ENCODE measurements at places on chromosomes 2 and 18. TPM values are rescaled to one million over a fixed set of nuclear protein-coding genes. Genes with fewer than 3 reads are reported as not detected.
A peak's percentile ranks its signal among the peaks of the same experiment; 100 is the strongest.

The CROCC2 gene
- total RNA-seq, result under 0.01 TPM

The SLC9A4 gene
- not detected for total RNA-seq

The ST8SIA5 gene
- total RNA-seq, result under 0.01 TPM

The DOK6 gene
- 2.7 TPM for total RNA-seq

The DNAJC5G gene
- not detected for total RNA-seq

The CNDP1 gene
- total RNA-seq, result not detected

The MAP2 gene
- total RNA-seq, result 2.2 TPM

DNA sequence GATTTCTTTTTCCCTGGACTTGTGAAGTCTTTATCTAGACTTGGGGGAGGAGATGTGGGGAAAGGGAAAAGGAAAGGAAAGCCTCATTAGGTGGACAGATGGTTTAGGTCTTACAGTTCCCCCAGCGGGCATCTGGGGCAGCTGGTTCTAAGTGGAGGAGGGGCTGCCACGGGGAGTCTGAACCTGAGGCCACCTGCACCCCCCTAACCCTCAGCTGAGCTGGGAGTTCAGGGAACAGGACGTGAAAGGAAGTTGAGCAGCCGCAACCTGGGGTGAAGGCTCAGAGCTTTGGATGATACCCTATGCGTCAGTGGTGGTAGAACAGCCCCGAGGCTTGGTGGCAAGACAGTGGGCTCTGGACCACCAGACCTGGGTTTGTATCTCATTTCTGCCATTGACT, 26.8 kb downstream of the ITM2C start:
- DNase-seq, result no peak

GRCh38 chr2:242038166-242038927, 168.8 kb downstream of the RTP5 start:
- DNase-seq, result no peak

DNA sequence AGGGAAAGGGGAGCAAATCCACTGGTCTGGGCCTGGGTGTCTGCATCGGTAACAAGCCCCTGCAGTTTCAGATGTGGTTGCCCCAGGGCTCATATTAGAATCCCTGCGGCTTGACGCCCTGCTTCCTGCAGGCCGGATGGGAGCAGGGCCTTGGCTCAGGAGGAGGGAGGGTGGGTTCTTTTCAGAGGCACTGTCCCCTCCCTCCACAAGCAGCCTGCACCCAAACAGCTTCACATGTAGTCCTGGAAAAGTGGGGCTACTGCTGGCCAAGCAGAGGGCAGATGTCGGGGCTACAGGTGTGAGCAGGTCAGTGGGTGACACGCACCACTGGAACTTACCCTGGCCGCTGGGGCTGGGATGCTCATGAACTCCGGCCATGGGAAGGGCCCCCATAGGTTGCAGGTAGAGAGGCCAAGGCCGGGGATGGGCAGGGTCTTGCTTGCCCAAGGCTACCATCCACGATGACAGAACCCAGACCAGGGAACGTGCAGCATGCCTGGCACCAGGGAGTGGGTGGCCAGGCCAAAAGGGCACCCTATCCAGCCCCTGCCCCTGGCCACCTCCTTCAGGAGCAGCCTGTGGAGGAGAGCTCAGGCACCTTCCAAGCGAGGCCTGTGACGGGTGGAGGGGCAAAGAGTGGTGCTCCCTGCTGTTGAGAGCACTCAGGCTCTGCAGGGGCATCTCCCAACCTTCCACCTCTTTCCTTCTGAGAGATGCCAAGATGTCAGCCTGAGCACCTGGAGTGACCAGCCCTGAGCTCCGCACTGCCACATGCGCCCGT, 16.8 kb downstream of the ARID5A start:
- peak; percentile 47 for DNase-seq

DNA sequence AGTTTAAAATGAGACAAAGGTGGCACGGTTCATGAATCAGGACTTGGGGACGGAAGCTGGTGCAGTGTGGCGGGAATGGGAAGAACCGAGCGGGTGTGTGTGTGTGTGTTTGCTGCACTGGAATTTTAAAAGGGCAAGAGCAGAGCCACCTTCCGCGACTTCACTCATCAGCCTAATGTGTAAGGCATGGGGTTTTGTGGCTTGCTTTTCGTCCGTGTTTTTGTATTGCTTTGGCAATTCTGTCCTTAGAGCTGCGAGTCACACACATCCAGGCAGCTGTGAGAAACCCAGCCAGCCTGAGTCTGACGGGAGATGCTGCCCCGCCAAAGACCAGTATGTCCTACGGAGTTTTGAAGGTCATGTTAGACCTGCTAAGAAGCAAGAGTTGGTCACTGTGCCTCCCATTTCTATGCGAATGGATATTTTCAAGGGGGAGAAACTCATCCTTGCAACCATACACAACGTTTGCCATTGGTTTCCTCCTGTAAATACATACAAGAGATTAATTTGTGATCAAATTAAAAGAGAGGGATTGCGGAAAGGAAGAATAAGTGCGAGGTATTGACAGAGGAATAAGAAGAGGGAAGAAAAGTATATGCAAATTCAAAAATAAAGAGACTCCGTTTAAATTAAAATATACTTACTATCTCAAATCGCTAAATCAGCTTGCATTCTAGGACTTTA, 665 bp upstream of the CACNB4 start:
- DNase-seq, result peak; percentile 78

DNA sequence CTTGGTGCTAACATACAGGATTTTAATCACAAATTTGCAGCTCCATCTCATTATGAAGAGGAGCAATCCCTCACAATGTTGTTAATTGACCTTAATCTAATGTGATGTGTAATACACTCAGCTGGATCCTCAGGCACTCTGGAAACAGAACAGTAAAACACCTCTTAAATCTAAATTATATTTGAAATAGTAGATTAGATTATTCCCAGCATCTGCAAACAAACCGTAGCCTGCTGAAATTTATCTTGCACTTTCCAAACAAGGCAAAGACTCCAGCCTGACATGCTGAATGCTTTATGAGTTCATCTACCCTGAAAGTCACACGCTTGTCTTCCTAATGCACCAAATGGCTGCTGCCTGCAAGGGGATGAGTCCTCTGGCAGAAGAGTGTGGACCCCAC, 402.3 kb upstream of the GYPC start:
- no peak for DNase-seq
